Progenitor cell of endocrine pancreas (in vitro differentiated cells): ENCODE measurements at places on chromosomes 3 and 15.

- no peak for DNase-seq
Observed at GRCh38 chr15:62119874-62120273, 45.2 kb downstream of the C2CD4B start.

DNA sequence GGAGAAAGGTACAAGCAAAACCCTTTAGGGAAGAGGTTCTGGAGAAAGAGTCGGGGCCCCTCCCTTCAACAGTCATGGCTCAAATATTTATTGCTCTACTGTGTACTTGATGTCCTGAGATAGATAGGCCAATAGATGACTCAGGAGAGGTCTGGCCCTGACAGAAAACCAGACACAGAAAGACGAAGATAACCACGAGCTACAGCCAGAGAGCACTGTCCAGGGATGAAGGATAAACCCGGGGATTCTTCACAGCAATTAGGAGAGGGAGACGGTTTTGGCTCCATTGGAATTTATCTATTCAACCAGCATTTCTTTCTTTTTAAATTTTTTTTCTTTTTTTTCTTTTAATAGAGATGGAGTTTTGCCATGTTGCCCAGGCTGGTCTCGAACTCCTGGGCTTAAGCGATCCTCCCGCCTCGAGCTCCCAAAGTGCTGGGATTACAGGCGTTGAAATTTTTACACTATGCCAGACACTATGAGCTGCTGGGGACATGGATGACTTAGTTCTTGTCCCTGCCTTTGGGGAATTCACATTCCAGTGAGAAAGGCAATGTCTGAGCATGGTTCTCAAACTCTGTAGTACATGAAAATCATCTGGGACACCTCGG lies 4.6 kb upstream of the CIDEC start:
- DNase-seq: no peak

DNA sequence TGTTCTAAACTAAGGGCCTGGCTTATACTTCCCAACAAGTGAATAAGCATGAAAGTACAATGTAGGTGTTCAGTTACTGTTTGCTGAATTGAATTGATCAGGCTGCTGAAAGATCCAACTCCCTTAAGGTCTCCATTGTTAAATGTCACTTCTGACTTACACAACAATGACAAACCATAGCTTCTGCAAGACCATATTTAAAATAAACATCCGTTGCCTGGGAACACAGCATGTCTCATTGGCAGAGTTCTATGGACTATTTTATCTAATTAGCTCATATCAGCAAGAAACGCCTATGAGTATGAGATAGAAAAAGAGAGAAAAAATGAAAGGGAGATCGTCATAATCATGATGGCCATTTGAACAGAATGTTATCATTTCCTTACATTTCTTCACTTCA lies 605.4 kb downstream of the FGF12 start:
- DNase-seq: no peak

- DNase-seq: peak; percentile 65
Observed at GRCh38 chr15:74322558-74323180, 44.8 kb downstream of the CYP11A1 start.

DNA sequence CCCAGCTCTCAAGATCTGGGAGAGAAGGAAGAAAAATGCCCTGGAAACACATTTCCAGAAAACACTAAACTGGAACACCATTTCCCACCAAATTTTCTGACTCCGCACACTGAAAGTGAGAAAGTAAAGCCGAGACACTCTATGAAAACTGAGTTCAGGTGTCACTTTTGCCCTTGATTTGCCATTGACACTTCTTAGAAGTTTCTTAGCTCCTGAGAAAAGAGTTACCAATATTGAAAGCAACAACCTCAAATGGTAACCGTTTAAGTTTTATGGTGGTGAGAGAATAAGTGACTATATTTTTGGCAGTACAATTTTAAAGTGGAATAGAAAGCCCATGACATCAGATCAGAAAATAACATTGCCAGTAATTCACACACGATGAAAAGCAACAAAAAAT lies 39.0 kb downstream of the CD86 start:
- DNase-seq: no peak

DNA sequence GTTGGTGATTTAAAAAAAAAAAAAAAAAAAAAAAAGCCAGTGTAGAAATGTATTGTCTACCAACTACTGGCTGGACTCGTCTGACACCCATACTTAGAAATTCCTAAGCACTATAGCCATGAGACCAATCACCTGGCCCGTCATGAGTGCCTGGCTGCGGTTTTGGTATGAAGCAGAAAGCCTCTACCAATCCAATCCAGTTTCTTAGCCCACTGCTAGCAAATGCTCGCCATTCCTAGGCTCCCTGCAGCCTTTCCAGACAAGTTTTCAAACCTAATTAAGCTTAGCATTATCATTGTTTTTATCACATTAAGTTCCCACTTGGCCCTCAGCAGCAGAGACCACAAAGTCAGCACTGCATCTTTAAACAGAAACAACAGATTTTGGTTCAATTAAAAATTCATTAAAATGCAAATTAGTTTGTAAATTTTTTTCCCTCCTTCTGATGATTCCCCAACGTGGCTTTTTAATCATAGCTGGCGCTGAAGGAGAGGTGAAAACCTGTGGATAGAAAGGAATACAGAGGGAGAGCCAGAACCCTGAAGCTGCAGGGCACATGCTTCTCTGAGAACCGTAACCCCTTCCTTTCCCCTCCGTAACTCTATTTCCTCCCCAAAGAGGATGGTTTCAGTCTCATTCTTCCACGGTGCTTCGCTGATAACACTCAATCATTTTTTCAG lies 32.2 kb upstream of the ST8SIA2 start:
- no peak for DNase-seq

GRCh38 chr3:26198609-26199008 lies 408.7 kb downstream of the OXSM start:
- no peak for DNase-seq

DNA sequence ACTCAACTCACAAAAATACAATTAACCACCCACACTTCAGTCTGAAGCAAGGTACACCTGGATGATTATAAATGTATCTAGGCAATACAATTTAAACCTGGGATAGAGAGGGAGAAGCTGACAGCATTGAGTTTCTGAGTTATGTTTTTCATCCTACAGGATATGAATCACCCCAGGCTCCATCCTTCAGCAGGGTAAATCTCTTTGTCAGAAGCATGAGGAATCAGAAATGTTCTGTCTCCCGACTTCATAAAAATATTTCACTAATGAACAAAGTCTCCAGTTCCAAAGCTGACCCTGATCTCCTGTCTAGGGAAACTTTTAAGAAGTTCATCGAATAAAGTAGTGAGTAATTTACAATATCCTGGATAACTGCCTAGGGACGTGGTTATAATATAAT lies 25.5 kb upstream of the FRMD4B start:
- no peak for DNase-seq

DNA sequence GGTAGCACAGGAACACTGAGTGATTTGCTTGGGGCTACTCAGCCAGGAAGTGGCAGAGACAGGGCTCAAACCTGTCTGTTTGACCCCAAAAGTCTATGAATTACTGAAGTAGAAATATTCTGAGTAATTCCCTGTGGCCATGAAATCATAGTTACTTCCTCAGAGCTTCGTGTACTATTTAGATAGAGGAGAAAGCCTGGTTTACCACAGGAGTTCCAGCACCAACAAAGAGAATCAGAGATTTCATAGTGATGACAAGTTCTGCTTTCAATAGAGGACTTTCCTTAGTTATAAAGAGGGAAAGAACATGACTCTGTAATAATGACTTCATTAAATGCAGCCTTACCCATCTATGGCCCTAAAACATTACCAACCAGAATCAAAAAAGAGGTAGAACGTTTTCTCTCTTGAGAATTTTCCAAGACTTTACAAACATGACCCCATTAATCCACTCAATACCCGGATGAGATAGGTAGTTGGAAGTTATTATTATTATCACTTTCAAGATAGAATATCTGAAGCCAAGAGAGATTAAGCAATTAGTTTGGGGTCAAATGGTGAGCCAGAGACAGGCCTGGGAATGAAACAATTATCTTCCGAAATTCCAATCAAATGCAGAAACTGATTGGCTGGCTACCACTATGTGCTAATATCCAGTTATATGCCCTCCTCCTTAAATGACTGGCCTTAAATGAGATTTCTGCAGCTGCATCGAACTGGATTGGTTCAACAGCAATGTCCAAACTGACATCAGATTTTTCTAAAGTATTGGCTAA lies 13.6 kb upstream of the WNT5A start:
- DNase-seq: no peak

- no peak for DNase-seq
Observed at GRCh38 chr3:122076491-122077292, 21.5 kb downstream of the CD86 start.

GRCh38 chr3:8650583-8651416 lies 6.2 kb upstream of the SSUH2 start:
- DNase-seq: no peak

GRCh38 chr3:37763309-37763708 lies 98.4 kb upstream of the CTDSPL start:
- DNase-seq: no peak

GRCh38 chr3:64873400-64873799 lies 185.6 kb upstream of the ADAMTS9 start:
- no peak for DNase-seq

DNA sequence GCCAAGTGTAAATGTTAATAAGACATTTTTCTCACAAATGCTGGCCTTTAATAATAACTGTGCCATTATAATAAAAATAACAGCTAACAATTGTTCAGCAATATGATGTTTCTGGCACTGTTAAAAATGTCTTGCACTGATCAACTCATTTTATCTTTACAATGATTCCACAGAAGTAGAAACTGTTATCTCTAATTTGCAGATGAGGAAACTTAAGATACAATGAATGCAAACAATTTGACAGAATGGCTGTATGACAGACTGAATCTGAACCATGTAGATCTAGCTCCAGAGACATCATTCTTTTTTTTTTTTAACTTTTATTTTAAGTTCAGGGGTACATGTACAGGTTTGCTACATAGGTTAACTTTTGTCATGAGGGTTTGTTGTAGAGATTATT lies 755.0 kb downstream of the TBL1XR1 start:
- DNase-seq: no peak

DNA sequence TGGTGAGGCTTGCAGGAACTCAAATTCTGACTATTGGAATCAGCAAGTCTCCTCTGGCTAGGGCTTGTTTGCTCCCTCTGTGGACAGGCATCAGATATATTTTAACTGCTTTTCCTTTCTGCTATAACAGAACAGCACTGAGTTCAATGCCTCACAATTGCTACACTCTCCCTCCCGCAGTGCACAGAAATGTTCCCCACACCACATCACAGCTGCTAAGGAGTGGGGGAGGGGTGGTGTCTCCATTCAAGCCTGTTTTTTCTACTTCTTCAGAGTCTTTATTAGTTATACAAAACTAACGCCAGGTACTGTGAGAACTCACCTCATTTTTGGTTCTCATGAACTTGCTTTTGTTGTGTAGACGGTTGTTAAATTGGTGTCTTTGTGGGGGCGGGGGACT lies 68.5 kb downstream of the BCHE start:
- no peak for DNase-seq

DNA sequence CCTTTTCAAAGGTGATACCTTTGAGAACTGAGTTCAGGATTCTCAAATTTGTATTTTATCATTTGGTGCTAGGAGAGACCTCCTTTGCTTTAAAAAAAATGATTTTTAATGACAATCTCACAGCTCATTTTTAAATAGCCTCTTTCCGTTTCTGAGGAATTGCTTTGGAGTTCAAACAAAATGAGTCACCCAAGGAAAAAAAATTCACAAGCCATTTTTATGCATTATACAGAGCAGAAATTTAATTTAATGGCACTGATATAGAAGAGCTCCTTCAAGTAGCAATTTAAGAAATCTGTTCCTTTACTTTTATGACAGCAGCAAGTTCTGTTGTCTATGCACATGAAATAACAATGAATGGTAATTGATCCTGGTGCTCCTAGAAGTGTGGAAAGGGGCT lies 337.9 kb upstream of the KCNMB2 start:
- DNase-seq: no peak

DNA sequence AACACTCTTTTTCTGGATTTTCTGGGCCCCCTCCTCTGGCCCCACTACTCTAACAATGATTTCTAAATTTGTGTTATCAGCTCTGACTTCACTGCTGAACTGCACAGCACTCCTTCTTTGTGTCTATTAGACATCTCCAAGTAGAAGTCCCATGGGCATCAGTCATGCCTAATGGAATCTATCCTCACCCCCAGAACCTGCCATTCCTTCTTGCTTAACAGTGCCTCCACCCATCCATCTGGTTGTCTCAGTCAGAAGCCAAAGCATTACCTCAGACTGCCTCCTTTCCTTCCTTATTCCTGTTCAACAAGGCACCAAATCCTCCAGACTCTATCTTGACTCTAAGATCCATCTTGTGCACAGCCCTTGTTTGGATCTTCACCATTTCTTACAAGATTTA lies 36.2 kb downstream of the SSR3 start:
- no peak for DNase-seq

GRCh38 chr15:80441714-80442113 lies 37.5 kb downstream of the ARNT2 start:
- no peak for DNase-seq

DNA sequence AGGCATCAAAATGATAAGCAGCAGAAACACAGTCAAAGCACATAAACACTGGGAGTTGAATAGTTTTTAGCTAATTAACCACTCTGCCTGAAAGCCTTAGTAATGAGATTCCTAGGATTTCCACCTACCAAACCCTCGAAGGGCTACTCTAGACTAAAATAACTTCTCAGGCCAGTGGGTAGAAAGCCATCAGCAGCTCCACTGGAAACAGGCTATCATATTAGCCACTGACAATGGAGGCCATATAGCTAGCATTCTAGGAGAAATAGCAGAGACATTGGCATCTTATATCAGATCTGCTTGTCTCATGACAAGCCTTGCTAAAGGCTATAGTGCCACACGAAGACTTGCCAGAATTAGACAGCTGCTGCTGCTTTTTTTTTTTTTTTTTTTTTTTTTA lies 4.5 kb upstream of the CAPN3 start:
- no peak for DNase-seq

- no peak for DNase-seq
Observed at GRCh38 chr3:57142411-57142723, 22.8 kb downstream of the IL17RD start.

- no peak for DNase-seq
Observed at GRCh38 chr3:280681-281080, 84.1 kb downstream of the CHL1 start.

- no peak for DNase-seq
Observed at GRCh38 chr15:69592954-69593353, 140.3 kb downstream of the RPLP1 start.

GRCh38 chr3:44060164-44060563 lies 181.5 kb upstream of the TOPAZ1 start:
- DNase-seq: no peak

GRCh38 chr15:71386448-71387236 lies 271.4 kb downstream of the THSD4 start:
- no peak for DNase-seq

- no peak for DNase-seq
Observed at GRCh38 chr15:38991701-38992100, 427.1 kb upstream of the RASGRP1 start.

GRCh38 chr15:90836296-90836871 lies 32.0 kb upstream of the FURIN start:
- DNase-seq: no peak
